ENCODE measurements at places on chromosomes 2 and 18.

DNA sequence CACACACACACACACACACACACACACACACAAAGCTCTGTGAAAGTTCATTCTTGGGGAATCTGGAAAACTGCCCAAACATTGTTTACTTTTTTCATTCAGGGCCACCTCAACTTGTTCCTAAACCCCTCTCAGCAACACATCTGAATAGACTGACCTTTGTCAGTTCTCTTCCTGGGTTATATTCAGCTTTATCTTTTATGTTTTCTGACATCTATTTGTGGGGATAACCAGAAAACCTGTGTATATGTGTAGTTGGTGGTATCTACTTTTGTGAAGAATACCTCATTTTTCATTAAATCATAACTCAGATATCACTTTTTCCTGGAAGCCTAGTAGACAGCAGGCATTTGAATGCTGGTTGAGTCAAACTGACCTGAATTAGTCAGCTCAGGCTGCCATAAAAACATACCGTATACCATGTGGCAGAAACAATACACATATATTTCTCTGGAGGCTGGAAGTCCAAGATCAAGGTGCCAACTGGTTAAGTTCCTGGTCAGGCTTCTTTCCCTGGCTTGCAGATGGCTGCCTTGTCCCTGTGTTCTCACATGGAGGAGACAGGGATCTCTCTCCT is 11.0 kb upstream of the RNF144A start:
- DNase-seq: no peak

- DNase-seq: no peak
Measured at GRCh38 chr2:41871080-41871479, 176.7 kb upstream of the PKDCC start.

- DNase-seq: no peak
Measured at GRCh38 chr2:172558372-172558771, 2.5 kb downstream of the PDK1 start.

DNA sequence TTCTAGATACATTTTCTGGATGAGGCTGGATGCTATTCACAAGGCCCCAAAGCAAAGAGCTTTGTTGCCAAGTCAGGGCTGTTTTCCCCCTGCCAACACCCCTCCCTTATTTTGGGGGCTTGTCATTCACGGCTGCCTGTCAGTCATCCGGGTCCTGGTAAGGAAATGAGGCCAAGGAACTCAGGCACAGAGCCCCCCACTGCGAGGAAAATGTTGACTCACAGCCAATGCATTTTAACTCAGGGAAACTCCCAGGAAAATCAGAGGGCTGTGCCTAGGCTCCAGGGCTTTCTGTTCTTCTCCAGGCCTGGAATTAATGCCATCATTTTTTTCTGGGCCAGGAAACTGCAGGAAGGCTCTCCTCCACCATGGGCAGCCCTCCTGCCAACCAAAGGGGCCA is 241.1 kb downstream of the SMAD2 start:
- no peak for DNase-seq

GRCh38 chr2:207409517-207409916 is 120.2 kb upstream of the CREB1 start:
- DNase-seq: no peak

GRCh38 chr2:12110074-12110473 is 363.6 kb downstream of the LPIN1 start:
- DNase-seq: no peak

- DNase-seq: no peak
Measured at GRCh38 chr2:137333386-137334165, 568.2 kb downstream of the THSD7B start.

GRCh38 chr2:57313678-57314077 is 732.9 kb upstream of the VRK2 start:
- DNase-seq: no peak

DNA sequence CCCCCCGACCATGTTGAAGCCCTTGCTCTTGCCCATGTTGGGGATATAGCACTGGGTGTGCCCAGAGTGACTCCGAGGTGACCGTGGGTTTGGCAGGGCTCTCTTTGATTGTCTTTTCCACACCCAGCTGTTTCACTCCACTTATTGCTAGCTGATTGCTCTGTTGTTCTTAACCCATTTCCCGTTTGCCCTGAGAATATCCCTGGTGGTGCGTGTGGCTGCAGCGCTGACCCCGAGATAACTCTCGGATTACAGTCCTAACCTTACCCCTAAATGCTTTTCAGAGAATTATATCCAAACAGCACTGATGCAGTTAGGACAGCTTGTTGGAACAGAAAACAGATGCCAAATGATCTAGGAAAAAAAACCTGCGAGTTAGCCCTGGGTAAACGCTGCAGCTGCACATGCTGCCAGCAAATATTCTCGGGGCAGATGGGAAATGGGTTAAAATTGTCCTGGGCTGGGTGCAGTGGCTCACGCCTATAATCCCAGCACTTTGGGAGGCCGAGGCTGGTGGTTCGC is 34.3 kb upstream of the SNORC start:
- DNase-seq: no peak

DNA sequence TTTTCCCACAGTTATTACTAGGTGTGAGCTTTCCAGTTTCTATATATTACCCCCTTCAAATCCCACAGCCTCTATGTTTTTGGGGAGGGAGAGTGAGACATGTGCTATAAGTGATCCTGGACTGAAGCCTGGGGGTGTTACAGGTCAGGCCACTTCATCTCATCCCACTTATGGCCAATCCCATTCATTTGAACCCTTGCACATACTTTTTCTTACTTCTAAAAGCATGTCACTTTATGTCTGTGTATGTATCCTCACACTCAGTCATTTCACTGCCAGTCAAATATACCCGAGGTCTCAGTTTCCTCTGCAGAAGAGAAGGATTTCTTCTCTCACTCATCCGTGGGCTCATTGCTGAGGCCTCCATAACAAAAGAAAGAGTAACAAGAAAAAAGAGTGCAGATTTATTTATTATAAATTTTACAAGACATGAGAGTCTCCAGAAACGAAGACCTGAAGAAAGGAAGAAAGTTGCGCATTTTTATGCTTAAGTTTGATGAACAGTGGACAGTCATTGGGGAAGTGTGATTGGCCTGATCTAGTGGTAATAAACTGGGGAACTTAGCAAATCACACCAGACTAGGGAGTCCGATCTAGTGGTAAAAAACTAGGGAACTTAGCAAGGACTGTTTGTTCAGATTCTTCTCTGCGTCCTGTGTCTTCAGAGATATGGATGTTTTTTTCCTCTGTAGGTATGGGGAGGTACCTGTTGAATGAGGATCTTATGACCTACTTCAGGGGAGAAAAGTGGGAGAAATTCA is 52.1 kb downstream of the ICOS start:
- no peak for DNase-seq

DNA sequence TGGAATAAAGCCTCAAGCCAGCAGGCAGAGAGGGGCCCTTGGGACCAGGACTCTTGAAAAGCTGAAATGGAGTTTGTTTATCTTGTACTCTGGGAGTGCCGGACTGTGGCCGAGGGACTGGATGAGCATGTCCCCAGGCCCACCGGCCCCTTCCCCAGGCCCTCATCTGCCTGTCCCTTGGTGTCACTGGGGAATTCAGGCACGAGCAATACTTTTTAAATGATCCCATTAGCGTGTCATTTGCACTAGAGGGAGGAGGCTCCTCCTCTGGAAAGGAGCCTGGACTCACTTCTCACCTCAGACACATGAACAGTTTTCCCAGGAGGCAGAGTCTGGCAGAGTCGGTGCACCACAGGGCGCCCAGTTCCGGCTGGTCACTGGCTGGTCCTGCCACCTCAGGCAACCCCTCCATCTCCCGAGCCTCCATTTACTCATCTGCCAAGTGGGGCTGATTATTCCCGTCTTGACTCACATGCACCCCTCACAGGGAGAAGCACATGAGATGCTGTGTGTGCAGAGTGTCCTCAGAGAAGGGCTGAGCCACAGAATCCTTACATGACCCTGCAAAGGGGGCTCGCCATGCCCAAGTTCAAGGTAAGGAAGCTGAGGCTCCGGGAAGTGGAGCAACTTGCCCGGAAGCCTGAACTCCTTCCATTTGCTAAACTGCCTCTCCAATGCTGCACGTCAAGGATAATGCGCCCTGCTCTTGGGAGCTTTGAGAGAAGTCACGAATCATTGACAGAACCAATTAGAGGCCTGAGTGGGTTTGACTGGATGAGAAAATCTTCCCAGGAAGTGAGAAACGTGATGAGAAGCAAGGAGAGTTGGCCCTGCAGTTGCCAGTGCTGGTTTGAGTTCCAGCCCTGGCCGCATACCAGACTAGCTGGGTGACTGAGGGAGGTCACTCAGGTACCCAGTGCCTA is 26.7 kb downstream of the CIB4 start:
- no peak for DNase-seq

All from stimulated activated CD4-positive, alpha-beta T cell treated with anti-CD3 and anti-CD28 coated beads, TNF-alpha, amount 100 ng/mL, for 24 hours (primary cell).